EH (cell line): ENCODE measurements at places on chromosomes 12 and 14.

DNA sequence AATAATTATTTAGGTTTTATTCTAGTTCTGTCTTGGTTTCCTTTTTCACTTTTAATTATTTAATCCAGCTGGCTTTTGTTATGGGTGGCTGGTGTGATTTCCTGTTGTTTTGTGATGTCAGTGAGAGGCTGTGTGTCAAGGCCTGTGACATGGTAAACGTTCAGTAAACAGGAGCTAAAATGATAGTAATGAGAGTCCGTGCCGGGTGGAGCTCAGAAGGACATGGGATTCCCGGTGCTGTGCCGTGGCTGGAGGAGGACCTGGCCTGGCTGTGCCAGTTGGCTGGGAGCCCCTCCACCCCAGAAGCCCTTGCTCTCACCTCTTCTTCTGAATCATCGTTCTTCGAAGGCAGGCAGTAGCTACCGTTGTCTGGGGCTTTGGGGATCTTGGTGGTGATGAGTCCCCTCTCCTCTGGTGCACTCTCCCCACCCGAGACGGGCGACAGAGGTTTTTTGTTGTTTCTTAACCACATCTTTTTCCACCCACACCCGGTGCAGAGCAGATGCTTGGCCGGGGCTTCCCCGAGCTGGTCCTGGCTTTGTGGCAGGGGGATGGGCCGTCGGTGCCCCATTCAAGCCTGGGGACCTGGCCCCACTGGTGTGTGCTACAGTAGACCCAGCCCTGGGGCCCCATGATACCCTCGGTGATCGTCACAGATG, 29.1 kb downstream of the SH2B3 start:
- peak; percentile 69 for DNase-seq

DNA sequence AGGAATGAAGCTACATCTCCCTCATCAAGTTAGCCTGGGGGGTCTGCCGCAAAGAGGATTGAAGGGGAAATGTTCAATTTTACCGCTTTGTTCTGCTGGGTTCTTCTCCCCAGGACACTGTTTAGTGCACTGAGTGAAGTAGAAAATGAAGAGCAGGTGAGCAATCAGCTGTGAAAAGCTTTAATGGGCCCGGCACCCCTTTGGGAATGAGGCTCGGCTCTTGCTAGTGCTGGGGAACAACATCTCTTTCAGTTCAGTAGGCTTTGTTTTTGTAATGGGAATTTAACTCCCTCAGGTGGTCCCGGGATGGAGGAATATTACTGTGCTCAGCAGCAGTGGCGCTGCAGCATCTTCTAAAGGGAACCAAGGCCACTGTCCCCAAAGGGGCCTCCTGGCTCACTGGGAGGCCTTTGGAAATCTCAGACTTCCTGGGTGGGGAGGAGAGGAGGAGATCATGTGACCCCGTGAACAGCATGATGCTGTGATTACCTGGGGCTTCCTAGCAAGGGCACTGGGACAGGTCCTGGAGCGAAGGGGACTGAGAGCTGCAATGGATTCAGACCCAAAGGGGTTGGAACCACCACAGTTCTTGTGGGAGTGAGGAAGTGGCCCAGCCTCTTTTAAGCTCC, 85.2 kb upstream of the MAX start:
- no peak for DNase-seq

DNA sequence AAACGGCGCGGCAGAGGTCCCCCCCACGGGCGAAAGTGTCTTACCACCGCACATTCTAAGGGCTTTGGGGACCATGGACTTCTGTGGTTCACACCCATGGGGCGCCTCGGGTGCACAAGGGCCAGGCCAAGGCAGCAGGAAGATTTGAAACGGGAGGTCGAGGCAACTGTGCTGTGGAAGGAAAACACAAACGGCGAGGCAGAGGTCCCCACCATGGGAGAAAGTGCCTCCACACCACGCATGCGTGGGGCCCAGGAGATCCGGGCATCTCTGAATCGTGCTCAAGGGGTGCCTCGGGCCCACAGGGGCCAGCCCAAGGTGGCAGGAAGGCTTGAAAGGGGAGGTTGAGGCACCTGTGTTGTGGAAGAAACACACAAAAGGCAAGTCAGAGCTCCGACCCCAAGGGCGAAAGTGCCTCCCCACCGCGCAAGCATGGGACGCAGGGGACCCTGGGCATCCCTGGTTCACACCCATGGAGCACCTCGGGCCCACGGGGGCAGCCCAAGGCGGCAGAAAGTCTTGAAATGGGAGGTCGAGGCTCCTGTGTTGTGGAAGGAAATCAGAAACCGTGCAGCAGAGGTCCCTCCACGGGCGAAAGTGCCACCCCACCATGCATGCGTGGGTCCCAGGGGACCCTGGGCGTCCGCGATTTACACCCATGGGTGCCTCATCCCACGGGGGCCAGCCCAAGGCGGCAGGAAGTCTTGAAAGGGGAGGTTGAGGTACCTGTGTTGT, 371.0 kb downstream of the ALG10 start:
- no peak for DNase-seq

- no peak for DNase-seq
These were observed 9.4 kb upstream of the KIF26A start for GRCh38 chr14:104128981-104129380.

- no peak for DNase-seq
These were observed 463.1 kb downstream of the RAD51B start for GRCh38 chr14:68282479-68283377.

DNA sequence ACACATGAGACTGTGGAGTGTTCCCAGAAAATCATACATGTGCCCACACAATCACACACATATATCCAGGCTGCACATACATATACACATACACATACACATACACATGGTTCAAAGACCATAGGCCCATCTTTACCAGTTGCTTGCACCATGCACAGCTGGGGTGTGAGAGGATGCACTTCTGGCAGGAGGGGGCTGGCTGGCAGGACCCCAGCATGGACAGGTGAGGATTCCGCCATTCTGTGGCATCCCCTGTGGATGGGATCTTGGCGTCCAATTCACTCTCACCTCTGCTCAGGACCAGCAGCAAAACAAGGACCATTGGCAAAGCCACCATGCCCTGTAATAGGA, 7.0 kb downstream of the ITGB7 start:
- no peak for DNase-seq

- no peak for DNase-seq
These were observed 450.9 kb upstream of the TMPO start for GRCh38 chr12:98064501-98064900.

DNA sequence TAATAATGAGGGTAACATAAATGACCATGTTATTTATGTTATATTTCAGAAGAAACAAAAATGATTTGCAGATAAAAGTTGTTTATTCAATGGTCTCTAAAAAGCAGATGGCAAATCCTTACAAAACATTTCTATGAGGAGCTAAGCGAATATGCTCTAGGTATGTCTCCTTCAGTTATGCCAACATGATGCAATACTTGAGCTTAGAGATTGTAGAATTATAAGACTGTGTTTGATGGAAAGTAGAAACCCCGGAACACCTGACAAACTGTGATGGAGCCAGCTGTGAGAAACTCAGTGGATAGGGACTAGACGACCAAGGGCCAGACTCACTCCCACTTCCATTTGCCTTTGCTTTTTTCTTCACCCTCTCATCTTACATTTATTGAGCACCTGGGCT, 17.8 kb upstream of the NR1H4 start:
- DNase-seq, result no peak

DNA sequence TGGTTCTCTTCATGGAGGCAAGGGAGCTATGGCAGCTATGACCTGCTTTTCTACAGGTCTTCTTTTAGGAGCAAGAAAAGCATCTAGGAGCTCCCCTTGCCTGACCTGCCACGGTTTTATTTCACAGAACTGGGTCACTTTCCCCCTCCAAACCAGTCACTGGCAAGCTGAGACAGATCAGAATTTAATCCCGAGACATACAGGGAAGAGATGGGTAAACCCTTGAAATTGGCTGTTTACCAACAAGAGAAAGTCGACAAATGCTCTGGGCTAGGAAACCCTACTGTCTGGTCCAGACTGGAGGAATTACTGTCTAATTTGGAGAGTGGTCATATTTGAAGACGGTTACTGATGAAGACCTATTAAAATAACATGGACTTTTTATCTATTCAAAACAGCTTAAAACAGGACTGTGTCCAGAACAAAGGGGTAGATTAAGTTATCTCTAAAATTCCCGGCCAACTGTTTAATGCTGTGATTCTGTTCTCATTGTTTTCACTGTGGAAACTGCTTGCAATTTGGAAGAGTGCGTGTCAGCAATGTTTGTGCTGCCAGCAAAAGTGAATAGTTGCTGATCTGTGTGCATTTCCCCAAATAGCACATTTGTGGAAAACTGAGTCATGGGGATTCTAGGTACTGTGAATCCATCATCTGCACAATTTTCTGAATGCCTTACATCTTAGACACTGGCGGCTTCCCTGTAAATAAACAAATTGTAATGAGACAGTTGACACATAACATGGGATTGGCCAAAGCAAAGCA, 73.4 kb upstream of the EEA1 start:
- DNase-seq, result peak; percentile 96

- peak; percentile 61 for DNase-seq
These were observed 201.9 kb upstream of the DIO3 start for GRCh38 chr14:101359221-101360053.

DNA sequence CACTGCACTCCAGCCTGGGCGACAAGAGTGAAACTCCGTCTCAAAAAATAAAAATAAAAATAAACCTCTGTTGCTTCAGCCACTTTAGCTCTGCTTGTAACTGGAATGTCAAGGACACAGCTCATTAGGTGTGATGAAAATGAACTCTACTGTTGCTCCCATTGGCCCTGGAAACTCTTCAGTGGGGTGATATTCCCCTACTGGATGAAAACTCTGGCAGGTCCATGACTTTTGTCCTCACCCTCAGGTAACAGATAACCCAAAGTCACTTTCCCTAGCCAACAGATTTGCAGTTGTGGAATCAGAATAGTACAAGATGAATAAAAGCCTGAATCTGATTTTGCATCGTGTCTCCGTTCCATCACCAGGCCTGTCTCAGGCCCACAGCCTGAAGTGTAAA, 92.1 kb upstream of the CEP83 start:
- no peak for DNase-seq

GRCh38 chr12:62640910-62641448, 174.4 kb downstream of the MON2 start:
- peak; percentile 70 for DNase-seq

- peak; percentile 40 for DNase-seq
These were observed 936 bp downstream of the AKT1 start for GRCh38 chr14:104794631-104794992.

DNA sequence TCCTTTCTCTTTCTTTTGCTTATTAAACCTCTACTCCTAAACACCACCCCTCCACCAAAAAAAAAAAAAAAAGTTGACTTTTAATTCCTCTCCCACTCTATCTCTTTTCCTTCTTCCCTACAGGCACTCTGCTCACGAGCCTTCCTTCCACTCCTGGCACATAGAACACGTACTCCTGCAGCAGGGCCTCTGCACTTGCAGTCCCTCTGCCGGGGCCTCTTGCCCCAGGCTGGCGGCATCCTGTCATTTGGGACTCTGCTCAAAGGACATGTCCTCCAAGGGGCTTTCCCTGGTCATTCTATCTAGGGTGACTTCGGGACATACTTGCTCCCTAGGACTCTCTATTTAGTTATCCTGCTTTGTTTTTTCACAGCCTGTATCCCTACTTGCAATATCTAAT, 7.7 kb downstream of the FOS start:
- DNase-seq, result no peak

DNA sequence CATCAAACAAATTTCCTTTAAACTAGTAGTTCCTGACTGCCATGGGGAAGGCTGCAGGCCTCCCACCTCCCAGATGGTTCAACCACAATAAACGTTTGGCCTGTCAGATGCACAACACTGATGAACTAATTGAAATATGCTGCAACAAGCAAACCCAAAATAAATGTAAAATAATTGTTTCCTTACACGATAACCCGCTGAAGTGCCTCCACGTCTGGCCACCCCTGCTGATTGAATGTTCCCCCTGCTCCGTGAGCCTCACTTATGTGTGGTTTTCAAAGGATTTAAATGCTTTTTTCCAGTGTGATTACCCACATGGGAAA, 8.4 kb downstream of the PITPNM2 start:
- no peak for DNase-seq

DNA sequence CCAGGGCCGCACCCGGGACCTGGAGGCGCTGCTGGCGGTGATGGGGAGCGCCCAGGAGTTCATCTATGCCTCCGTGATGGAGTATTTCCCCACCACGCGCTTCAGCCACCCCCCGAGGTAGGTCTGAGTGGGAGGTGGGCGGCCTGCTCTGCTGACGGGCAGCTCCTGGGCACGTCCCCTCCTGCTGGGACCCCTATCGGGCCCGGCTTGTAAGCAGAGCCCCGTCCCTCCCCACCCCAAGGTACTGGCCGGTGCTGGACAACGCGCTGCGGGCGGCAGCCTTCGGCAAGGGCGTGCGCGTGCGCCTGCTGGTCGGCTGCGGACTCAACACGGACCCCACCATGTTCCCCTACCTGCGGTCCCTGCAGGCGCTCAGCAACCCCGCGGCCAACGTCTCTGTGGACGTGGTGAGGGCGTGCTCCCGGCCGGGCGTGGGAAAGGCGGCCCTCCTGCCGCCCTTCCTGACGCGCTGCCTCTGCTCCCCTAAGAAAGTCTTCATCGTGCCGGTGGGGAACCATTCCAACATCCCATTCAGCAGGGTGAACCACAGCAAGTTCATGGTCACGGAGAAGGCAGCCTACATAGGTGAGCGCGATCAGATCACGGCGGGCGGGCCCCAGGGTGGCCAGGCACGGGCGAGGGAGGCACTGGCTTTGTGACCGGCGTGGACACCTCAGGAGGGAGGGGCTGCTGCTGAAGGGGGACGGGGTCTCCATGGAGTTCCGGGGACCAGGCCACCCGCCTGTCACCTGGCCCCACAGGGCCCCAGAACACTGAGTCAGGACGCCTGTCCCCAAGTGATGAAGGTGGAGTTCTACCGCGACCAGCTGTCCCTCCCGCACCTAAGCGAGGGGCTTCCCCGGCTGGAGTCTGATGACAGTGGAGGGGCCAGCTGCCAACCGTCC, 7.3 kb downstream of the PLD4 start:
- DNase-seq, result no peak

GRCh38 chr12:53748072-53748840, 3.5 kb downstream of the CISTR start:
- no peak for DNase-seq

DNA sequence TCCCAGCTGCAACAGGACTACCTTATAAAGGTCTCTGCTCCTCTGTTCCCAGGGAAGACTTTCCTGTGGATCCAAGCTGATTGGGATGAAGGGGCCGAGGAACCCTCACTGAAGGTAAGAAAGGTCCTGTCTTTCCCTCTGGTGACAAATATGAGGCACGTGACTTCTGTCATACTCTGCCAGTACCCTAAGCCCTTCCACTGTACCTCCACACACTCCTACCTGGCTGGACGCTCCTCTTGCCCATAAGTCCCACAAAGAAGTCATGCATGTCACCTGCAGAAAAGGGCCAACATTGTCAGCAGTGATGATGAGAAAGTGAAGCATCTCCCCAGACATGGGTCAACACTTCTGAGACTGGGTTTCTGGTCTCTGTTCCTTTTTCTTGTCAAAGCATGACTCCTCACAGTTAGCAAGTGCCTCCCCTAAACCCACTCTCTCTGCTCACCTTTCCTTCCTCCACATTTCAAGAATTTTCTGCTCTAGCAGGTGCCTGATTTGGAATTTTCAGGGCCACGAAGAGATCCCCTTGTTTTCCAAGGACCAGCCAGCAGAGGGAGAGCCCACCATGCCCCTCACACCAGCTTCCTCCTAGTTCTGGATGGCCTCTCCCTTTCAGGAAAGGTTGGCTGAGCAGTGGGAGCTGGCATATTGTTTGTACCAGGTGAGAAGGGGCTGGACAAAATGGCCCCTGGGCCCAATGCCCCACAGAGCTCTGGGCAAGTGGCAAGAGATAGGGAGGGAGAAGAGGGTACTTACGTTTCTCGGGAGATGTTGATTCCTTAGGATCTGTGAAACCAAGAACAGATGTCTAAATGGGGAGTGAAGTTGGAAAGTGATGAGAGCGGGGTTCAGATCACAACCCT, 3.5 kb downstream of the TAC3 start:
- DNase-seq, result no peak

- DNase-seq, result no peak
These were observed 6.5 kb downstream of the AMDHD1 start for GRCh38 chr12:95949477-95950206.
